ENCODE measurements at places on chromosomes 16 and 17.

DNA sequence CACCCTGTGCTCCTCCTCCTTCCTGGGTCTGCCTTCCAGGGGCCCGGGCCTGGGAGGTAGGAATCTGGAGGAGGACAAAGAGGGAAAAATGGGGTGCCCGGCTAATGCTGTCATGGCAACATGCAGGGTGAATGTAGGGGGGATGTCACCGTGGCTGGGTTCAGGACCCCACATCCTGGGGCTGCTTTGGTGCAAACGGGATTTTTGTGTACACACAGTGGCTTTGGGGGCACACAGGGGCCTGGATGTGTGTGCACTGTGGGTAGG, 37.0 kb upstream of the CDC42EP4 start:
- DNase-seq: no peak

- no peak for DNase-seq
These were observed 2.1 kb upstream of the ABCA6 start for GRCh38 chr17:69143683-69144231.

DNA sequence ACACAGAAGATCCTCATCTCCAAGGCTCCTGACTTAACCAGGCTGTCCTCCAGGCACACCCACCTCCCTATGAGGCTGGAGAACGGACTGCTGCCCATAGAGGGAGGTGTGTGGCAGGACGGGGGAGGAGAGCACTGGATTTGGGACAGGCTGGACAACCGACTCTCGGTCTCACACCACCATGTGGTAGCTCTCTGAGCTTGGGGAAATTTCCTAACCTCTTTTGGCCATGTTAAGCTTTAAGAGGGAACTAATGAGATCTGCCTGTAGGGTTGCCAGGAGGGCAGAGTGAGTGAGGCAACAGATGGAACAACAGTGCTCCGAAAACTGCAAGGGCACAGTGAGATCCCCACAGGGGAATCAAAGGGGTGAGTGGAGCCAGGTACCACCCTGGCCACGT, 32.7 kb downstream of the RHBDL3 start:
- DNase-seq: no peak

DNA sequence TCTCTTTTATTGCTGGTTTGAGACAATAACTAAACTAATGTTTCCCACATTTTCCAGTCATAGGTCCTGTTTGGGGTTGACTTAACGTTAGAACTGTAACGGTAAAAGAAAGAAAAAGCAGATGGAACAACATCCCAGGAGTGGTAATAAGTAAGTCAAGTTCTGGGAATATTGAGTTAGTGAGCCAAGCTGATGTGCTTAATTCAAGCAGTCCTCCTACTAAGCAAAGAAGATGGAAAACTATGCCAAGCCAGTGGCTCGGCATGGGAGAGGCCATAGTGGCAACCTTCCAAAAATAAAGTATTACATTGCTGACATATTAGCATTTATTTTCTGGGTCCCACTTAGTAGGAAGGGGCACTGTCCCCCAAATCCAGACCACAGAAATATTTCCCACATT, 161.7 kb upstream of the CDH5 start:
- no peak for DNase-seq

- no peak for DNase-seq
These were observed 6.3 kb upstream of the NETO2 start for GRCh38 chr16:47150067-47150466.

- DNase-seq: no peak
These were observed 321.3 kb downstream of the SEC14L1 start for GRCh38 chr17:77462090-77462489.

GRCh38 chr16:12757546-12757945, 46.1 kb downstream of the CPPED1 start:
- no peak for DNase-seq

DNA sequence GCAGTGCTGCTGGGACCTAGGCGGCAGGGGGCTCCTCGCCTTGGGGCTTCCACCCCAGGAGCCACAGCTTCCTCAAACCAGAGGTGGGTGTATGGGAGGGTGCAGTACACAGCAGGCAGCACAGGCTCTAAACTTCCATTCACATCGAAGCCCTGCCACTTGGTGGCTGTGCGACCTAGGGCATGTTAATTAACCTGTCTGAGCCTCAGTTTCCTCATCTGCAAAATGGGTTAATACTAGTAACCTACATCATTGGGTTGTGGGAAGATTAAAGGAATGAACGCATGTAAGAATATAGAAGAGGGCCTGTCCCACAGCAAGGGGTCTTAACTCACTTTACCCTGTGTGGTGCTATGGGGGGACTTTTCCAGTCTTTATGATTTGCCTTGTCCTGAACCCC, 26.8 kb upstream of the LHX1 start:
- DNase-seq: no peak

GRCh38 chr17:70201872-70202419, 32.6 kb downstream of the KCNJ2 start:
- no peak for DNase-seq

DNA sequence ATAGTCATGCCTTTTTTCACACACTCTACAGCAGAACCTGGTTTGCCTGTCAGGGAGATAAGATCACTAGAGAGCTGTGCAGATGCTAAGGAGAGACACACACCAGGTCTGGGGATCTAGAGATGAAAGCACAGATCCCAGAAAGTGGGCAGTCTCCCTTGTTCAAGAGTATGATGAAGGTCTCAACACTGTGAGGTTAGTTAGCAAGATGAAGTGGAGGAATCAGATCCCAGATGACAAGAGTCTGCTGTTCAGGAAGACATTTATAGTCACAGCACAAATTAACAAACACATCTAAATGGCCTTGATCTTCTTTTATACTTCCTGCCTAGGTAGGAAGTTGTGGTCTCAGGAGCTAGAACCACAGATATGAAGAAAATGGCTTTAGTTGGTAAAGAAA, 23.4 kb upstream of the SKAP1 start:
- no peak for DNase-seq

DNA sequence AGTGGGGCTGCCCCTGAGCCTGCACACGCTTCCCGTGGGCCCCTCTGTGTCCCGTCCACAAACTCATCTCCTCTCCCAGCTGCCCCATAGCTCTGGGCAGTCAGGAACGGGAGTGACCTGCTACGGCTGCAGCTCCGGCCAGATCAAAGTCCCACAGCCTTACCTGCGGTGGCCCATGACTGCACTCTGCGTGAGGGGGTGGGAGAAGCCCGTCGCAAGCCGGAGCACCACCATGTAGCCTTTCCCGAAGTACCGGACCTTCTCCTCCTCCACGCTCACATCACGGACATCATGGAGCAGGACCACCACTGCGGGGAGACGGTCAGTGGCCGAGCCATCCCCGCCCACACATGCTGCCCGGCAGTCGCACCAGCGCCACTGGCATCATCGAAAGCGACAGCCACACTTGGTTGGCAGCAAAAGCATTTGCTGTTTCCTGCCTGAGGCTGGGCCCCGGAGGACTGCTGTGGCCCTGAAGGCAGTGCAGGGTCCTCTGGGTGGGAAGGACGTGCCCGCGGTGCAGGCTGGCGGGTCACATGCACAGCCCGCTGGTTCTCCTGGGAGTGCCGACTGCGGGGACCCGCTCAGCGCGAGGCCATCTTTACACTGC, 6.2 kb downstream of the CYBC1 start:
- no peak for DNase-seq

GRCh38 chr16:85491798-85492294, 121.3 kb upstream of the GSE1 start:
- DNase-seq: no peak

- DNase-seq: no peak
These were observed 42.4 kb downstream of the IQCK start for GRCh38 chr16:19760356-19761060.

DNA sequence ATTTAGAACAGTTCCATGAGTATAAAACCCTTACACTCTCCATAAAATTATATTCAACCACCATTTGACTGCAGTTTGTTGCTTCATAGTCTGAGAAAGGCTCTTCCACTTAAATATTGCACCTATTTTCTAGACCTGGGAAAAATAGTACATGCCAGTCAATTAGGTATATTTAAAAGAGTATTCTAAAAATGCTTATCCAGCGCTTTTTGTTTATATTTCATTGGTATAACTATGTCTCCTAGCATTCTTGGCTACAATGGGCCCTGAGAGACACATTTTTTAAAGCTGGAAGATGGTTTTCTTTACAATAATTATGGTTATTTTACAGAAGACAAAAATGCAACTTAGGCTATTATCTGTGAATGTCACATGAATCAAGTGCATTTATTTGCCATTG, 439.4 kb downstream of the KCNJ18 start:
- DNase-seq: no peak

DNA sequence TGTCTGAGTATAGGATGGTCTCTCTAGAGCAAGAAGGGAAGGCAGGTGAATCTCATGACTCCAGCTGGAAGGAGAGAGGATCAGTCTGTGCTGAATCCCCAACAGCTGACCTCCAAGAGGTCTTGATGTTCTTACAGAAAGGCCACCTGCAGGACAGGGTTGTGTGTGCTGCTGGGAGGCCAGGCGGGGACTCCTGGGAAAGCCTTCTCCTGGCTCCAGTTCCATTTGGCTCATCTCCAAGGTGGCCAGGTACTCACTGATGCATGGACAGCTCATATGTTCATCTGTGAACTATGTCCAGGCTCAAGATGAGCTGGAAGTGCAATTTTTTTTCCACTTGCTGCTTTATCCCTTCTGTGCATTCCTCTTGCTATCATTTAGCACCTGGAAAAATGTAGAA, 730.2 kb upstream of the RBFOX1 start:
- DNase-seq: no peak

DNA sequence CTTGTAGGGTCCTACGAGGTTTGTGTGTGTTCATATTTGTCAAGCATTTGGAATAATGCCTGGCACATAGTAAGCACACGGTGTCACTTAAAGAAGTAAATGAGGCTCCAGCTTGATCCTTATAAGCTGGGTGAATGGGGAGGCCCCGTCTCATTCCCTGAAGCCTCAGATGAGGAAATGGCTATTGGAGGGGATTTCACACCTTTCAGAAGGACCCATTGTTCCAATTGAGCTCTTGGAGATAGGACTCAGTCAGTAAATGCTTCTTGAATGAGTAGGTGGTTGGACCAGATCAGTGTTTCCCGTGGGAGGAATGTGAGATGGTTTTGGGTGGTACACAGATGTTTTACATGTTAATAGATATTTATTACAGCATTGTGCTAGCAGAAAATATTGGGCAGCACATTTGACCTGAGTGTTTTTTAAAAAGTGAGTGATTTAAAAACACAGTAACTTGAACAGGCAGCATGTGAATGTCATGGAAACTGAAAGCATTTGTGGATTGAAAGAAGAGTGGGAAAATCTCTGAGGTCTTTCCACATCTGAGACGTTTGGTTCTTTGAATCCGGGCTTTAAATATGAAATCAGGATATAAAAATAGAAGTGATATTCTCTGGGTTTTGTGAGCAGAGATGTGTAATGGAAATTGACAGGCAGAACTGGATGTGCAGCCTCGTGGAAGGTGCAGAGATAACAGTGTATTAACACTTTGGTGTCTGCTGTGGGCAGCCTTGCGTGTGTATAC, 36.4 kb upstream of the ARHGAP17 start:
- no peak for DNase-seq

DNA sequence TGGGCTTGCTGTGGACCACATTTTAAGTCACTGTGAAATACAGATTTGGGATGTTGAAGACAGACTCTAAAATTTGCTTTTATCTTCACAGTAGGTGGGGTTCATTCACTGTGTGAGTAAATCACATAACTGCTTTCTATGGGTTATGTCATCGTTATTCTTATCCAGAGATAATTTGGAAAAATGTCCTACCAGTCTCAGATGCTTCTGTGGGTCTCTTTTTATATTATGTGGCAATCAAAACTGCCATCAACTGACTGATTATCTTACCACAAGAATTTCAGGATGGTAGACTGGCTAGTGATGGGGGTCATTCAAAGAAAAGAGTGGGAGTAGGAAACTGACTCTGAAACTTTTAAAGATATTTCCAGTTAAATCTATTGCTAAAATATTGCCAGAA, 3.1 kb downstream of the HSBP1 start:
- no peak for DNase-seq

DNA sequence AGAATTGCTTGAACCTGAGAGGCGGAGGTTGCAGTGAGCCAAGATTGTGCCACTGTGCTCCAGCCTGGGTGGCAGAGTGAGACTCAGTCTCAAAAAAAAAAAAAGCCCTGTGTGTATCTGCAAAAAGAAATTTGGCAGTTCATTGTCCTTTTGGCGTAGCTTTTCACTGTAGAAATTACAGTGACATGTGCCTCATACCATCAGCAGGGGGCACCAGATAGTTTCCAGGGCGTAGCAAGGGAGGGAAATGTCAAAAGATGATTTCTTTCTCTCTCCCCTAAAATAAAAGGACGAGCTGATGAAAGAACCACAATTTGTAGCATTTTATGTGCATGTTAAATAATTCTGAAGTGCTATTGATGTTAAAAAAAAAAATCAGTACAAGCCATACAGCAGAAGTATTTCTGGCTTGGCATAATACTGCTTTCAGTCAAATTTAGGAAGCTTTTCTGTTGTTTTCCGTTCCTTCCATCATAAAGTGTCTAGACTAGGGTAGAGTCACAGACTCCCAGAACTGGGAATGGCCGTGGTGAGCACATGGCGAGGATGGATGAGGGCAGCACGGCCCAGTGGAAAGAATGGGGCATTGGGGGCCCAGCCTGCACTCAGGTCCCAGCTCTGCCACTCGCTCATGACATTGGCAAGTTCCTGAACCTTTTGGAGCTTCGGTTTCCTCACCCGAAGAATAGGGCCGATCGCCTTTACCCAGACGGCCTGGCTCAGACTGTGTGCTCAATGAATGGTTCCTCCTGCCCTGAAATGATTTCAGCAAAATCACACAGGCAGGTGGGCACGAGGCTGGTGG, 59.8 kb upstream of the RPH3AL start:
- DNase-seq: no peak

- no peak for DNase-seq
These were observed 44.6 kb upstream of the ZNF469 start for GRCh38 chr16:88338111-88338510.

- no peak for DNase-seq
These were observed 141.4 kb upstream of the GSE1 start for GRCh38 chr16:85471469-85472431.

- DNase-seq: no peak
These were observed 203.0 kb upstream of the DYNLRB2 start for GRCh38 chr16:80337786-80338185.

DNA sequence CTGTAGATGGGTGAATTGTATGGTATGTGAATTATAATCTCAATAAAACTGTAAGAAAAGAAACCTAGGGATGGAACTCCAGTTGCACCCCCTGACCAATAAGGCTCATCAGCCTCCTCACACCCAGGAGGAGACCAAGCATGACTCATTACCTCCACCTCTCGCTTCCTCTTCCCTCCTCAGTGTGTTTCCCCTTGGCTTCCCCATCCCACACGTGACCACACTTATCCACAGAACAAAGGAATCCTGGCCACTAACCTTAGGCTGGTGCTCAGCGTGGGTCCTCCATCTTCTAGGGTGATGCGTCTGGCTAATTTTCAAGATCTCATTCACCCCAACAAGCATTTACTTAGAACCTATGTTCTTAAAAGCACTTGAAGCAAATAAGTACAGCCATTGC, 36.2 kb upstream of the MAP3K14 start:
- DNase-seq: no peak

- no peak for DNase-seq
These were observed at the start of gene FBXO39 for GRCh38 chr17:6775871-6776405. TSS of gene FBXO39 (plus strand) at chr17:6776215. CDS start at chr17:6779869, 3,654 bp downstream.

DNA sequence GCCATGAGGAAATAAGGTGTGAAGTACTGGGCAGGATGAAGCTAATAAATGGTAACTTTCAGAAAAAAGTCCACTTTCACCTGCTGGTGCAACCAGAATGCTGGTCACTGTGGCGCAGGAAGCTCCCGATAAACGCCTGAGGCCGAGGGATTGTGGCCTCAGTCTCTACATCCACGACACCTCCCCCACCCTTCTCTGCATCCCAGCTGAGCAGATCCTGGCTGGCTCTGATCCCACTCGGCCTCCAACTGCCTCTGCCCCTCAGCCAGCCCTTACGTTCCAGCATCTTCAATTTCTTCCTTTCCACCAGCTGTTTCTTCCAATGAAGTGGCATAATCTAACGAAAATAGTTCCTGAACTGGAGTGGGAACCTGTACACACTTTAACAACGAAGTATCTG, 49.5 kb downstream of the COX4I1 start:
- no peak for DNase-seq
